WTC11 (cell line): ENCODE measurements at places on chromosomes 7 and 10. TPM values are rescaled to one million over a fixed set of nuclear protein-coding genes. Genes with fewer than 3 reads are reported as not detected.

- DNase-seq = no peak
- no peak overlapping the region; the same call in 1 of the 2 replicates for H3K27ac ChIP-seq
- peaks cover 12% of the 10 kb centered on the region for H3K36me3 ChIP-seq
- peaks cover 7% of the 10 kb centered on the region for H3K4me1 ChIP-seq
These were observed 140.0 kb downstream of the GRK5 start for GRCh38 chr10:119347181-119347974.

DNA sequence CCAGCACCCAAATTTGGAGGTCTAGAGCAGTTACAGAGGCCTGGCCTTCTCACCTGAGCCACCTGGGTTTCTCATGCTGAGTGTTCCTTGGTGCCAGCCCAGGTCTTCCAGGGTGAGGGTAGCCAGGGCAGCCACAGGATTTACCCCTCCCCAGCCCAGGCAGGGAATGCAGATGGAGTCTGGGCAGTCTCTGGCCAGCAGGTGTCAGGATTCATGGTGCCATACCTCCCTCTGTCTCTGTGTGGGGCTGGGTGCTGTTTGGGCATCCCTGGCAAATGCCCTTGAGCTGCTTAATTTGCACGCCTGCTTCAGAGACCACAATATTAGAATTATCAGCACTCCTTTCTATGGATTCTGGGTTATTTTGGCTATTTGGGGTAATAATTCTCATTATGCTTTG is 246.7 kb downstream of the GFRA1 start:
- no peaks in the 10 kb centered on the region; the same call in 1 of the 2 replicates for H3K36me3 ChIP-seq
- peak; percentile 28 for DNase-seq

- H3K36me3 ChIP-seq = no peaks in the 10 kb centered on the region
- no peaks in the 10 kb centered on the region for H3K27me3 ChIP-seq
- H3K4me1 ChIP-seq = peaks cover 29% of the 10 kb centered on the region
- DNase-seq = no peak
- no peak overlapping the region for H3K4me3 ChIP-seq
These were observed 114.1 kb downstream of the RNF216 start for GRCh38 chr7:5667391-5667790.

DNA sequence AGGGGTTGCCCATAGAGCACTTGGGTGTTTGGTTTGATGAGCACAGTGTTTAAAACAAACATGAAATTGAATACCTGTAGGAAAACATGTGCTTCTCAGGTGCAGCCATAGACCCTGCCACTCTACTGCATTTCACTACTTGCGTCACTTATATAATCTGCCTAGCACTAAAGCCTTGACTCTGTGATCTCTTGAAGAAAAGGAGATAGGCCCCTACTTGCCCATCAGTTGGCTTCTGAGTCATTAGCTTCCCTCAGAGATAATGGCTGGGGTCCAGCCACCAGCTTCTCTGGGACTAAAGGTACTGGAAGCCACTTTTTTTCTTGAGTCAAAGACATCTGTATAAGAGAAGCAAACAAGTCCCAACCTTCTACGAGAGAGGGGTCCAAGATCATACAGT is 45.9 kb upstream of the BTRC start:
- no peak overlapping the region for H3K4me3 ChIP-seq
- H3K27me3 ChIP-seq = peaks cover 11% of the 10 kb centered on the region
- no peak overlapping the region for H3K27ac ChIP-seq
- H3K4me1 ChIP-seq = peaks cover 26% of the 10 kb centered on the region
- DNase-seq = no peak

- no peaks in the 10 kb centered on the region for H3K27me3 ChIP-seq
- no peak overlapping the region for H3K27ac ChIP-seq
- no peak overlapping the region for H3K4me3 ChIP-seq
- DNase-seq = no peak
- no peaks in the 10 kb centered on the region for H3K36me3 ChIP-seq
These were observed 58.8 kb upstream of the AKR1E2 start for GRCh38 chr10:4767033-4767814.

GRCh38 chr10:42553064-42553407 is 85.3 kb downstream of the ZNF33B start:
- H3K4me3 ChIP-seq = peak overlapping the region; percentile 90
- H3K36me3 ChIP-seq = peaks cover 22% of the 10 kb centered on the region
- H3K27me3 ChIP-seq = peaks cover 23% of the 10 kb centered on the region
- peaks cover 15% of the 10 kb centered on the region for H3K4me1 ChIP-seq
- no peak for DNase-seq

The SPDYE1 gene
- 0.07 TPM in 1 of 3 replicates, not detected in the others for total RNA-seq

The CDHR3 gene
- total RNA-seq = 18.3 to 19.1 TPM (median 18.9 TPM) in 3 replicates

GRCh38 chr10:83698899-83699298 is 440.4 kb upstream of the GHITM start:
- no peak overlapping the region for H3K4me3 ChIP-seq
- H3K36me3 ChIP-seq = no peaks in the 10 kb centered on the region
- no peak for DNase-seq
- no peaks in the 10 kb centered on the region for H3K27me3 ChIP-seq
- no peak overlapping the region for H3K27ac ChIP-seq
- H3K4me1 ChIP-seq = peaks cover 21% of the 10 kb centered on the region

DNA sequence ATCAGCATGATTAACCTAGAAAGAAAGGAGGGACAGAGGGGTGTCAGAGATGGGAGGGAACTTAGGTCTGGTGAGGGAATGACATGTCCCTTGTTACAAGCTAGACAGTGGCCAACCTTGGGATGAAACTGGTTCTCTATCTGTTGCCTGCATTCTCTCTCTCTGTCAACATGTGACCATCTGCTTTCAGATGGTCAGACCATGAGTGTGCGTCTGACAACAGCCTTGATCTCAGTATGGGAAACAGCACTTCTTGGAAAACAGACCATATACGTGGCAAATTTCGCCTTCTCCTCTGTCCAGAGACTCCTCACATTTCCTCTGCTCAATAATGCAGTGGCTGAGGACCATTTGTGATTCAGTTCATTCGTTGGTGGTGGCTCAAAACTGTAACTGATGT is 845.9 kb downstream of the TYW1 start:
- DNase-seq = no peak
- H3K4me3 ChIP-seq = no peak overlapping the region
- no peaks in the 10 kb centered on the region; the same call in 1 of the 2 replicates for H3K27me3 ChIP-seq
- H3K4me1 ChIP-seq = no peaks in the 10 kb centered on the region

The ZNF804B gene
- 0.04 TPM in 1 of 3 replicates, not detected in the others for total RNA-seq

- H3K27ac ChIP-seq = no peak overlapping the region
- H3K4me1 ChIP-seq = peaks cover 7% of the 10 kb centered on the region
These were observed 20.8 kb downstream of the LOXL4 start for GRCh38 chr10:98246911-98247805.

The EMX2 gene
- total RNA-seq = not detected in 3 replicates
